ENCODE measurements at places on chromosomes 12 and 14.

DNA sequence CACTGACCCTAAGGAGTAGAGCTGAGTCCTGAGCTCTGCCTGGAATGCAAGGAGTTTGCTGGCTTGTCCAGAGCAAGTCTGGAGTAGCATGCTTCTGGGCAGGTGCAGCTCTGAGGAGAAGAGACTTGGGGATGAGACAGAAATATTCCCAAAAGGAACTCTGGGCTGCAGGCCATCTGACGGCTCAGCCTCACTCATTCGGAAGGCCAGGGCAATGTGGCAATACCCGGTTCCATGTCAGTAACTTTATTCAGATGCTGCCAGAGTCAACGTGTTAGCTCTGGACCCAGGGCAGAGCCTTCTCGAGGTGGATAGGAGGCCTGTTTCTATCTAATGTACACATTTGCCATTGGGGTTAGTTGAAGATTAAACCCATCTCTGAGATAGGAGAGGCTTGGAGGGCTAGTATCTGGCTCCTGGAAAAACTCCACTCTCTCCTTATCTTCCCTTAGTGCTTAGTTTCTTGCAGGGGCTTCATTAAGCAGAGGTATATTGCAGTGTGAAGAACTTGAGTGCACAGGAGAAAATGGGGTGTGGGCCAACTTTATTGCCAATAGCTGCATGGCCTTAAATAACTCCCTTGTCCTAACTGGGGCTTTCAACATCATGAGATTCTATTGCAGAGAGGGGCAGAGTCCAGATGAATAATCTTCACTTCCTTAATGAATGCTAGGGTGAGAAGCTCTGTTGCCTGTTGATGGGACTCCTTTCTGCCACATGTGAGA is 65.6 kb downstream of the NTF3 start:
- DNase-seq = no peak

DNA sequence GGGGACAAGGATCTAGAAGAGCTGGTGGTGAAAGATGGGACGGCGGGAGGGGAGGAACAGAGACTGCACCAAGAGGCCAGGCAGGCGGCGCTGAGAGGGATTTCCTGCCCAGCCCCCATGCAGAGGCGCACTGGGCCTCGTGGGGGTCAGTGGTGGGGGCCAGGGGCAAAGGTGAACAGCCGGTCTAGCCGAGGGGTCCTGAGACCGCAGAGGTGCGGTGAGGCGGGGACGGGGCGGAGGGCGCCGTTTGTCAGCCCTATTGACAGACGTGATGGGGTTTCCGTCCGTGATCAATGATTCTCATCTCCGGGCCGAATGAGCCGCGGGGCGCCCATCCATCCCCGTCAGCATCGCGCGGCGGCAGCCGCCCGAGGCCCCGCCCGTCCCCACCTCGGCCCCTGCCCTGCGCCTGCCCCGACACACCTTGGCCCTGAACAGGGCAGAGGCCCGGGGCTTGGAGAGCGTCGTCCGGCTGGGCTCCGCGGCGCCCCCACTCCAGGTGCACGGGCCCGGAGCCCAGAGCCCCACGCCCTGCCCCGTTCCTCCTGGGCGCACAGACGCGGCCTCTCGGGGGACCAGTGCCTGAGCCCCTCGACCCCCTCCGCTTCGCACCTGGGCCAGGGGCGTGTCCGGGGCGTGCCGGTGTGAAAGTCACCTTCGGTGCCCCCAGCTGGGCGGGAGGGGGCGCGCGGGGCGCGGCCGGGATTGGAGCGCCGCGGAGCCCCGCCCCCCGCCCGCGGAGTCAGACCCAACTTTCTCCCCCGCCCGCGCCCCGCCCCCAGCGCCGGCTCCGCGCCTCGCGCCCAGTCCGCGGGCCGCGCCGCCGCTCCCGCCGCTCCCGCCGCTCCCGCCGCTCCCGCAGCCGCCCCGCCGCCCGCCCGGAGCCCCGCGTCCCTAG is at the start of gene NXPH4:
Gene NXPH4 (plus strand): TSS at position 781 of the 898 bp plus-strand sequence. CDS start 176 bp downstream, outside the sequence.
- no peak for DNase-seq

GRCh38 chr14:54881761-54882401 is 20.7 kb downstream of the GCH1 start:
- DNase-seq = peak; percentile 34

GRCh38 chr12:10867381-10867780 is 16.7 kb downstream of the PRH1 start:
- DNase-seq = no peak

GRCh38 chr12:2336409-2336829 is 283.6 kb downstream of the CACNA1C start:
- no peak for DNase-seq

DNA sequence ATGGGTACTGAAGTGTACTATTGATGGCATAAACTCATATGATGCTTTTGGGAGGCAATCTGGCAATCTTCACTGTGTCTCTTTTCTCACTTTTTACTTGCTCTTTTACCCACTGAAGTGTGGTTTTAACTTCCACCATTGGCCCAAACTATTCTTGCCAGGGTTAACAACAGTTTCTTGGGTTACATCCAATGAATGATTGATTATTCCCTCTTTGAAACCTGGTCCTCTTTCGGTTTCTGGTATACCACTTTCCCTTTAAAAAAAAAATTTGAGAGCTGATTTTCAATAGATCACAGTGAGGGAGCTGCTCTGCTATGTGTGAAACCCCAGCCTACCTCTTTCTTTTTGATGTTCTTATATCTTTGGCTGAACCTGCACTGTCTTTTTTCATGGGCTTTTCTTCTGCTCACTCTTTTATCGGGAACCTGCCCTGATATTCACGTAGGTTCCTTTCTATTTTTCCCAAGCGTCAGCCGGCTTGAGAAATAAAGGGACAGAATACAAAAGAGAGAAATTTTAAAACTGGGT is 56.1 kb upstream of the OR4E1 start:
- DNase-seq = no peak

DNA sequence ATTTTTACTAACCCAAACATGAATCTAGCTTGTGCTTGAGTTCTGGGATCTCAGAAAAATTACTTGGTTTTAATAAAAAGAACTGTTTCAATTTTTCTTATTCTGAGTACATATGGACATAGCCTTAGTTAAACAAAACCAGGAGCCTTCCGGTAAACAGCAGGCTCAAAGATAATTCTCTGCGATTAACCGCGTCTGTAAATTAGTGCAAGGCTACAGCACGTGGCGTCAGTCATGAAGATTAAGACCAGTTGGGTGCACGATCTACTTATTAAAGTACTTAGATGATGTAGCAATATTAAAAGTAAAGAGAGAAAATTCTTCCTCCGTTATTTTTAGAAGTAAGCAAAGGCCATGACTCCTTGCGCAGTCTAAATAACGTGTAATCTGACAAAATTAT is 700 bp downstream of the KCNJ8 start:
- no peak for DNase-seq

- DNase-seq = no peak
These were observed 190.4 kb downstream of the SLC25A21 start for GRCh38 chr14:36981832-36982529.

DNA sequence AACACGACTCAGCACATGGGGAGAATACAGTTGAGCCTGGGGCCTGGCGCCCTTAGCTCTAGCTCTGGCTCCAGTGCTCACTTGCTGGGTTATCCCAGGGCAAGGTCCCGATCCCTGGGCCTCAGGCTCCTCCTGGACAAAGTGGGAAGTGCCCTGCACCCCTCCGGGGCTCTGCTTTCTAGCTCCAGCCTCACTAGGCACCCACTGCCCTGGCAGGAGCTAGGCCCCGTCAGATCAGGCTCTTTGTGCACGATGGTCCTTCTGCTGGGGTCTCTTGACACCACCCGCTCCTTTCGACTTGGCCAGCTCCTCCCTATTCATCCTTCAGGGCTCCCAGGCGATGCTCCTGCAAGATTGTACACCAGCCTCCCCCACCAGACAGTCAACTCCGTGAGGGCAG is 23.4 kb downstream of the NCKAP5L start:
- DNase-seq = no peak

GRCh38 chr12:50188241-50188781 is 21.1 kb upstream of the CERS5 start:
- DNase-seq = no peak

DNA sequence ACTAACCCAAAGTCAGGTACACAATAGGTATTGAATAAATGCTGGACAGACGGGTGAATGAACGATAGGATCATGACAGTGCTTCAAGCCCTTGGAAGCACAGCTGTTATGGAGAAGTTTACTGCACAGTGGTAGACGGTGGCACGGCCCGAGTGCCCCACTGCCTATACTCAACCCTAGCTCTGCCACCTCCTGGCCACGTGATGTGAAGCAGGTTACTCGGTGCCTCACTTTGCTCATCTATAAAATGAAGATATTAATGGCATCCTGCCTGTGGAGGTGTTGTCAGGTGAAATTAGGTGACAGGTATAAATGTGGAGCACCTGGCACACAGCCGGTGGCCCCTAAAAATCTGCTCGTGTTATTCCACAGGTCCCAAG is 5.8 kb downstream of the ASB2 start:
- DNase-seq = peak; percentile 73

- peak; percentile 81 for DNase-seq
These were observed at the start of gene DDHD1 for GRCh38 chr14:53152887-53153701. Gene DDHD1, minus strand, starts transcription at chr14:53153323. Its CDS starts 225 bp downstream, at chr14:53153098.

GRCh38 chr12:3294481-3294911 is 196.5 kb upstream of the PRMT8 start:
- peak; percentile 65 for DNase-seq

DNA sequence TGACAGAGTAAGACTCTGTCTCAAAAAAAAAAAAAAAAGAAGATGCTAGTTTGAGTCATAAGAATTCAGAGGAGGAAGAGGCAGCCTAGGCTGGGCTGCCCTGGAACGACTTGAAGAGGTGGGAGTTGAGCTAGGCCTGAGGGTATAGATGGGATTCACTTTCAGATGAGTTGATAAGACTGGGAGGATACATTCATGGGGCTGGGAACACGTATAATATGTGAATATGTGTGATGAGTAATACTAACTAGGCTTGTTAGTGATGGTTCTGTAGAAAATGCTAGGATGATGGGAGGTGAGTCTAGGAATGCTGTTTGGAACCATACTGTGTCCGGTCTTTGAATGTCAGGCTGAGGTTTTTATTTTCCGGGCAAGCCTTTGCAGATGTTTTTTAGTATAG is 9.0 kb downstream of the PLEKHA5 start:
- no peak for DNase-seq

GRCh38 chr14:20680363-20680762 is 4.0 kb upstream of the RNASE4 start:
- no peak for DNase-seq

DNA sequence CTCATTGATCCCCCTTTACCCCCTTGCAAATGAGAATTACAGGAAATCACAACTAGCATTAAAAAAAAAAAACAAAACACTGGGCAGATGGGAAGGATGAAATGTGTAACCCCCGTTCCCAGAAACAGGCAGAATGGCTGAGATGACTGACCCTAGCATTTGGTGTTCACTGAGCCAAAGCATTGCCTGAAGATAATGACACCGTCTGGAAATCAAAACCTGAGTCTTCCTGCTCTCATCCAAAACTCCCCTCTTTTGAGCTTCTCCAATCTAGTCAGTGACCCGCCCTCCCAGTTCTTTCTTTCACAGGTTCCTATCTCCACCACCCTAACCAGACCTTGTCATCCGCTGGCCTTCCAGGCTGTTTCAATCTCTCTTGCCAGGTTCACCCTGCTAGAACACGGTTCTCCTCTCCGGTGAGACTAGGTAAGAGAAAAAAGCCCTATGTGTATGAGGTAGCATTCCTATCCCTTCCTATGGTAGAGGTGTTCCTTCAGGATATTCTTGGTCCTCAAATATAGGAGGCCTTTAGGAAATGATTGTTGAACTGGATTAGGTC is 21.3 kb downstream of the SUSD6 start:
- no peak for DNase-seq

- DNase-seq = no peak
These were observed 247.7 kb downstream of the ATP23 start for GRCh38 chr12:58189030-58189429.

GRCh38 chr12:48969833-48970701 is 1.5 kb downstream of the WNT10B start:
- no peak for DNase-seq

DNA sequence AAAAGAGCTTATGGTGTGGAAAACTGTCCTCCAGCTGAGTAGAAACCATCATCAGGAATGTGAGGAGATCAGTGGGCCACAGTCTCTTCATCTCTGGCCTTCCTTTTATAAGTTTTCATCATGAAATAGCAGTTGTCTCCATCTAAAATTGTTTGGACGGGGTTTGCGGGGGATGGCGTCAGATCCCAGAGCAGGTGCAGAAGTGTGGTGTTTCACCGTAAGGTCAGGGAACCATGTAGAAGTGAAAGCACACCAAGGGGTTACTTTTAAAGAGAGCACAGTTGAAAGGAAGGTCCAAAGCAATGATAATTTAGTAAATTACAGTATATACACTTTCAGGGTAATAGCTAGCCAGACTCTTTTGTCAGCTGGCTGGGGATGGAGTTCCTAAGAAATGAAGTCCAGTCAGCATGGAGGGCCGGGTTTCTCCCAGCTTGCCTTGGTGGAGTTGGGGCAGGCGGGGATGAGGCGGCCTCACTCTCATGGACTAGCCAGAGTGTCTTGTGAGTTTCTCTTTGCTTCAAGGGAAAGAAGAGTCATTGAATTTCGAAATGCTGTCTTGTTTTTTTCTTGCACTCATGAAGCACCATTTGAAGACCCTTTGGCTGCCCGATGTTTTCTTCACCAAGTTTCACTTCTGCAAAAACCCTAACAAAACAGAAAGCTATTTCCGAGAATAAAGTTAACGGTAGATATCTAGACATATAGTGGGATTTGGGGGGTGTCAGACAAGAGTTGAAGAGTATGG is 100.6 kb downstream of the ETV6 start:
- DNase-seq = no peak

- no peak for DNase-seq
These were observed 84.3 kb upstream of the OTX2 start for GRCh38 chr14:56894591-56894991.

- DNase-seq = no peak
These were observed 827.7 kb downstream of the TMTC2 start for GRCh38 chr12:83514372-83514771.

DNA sequence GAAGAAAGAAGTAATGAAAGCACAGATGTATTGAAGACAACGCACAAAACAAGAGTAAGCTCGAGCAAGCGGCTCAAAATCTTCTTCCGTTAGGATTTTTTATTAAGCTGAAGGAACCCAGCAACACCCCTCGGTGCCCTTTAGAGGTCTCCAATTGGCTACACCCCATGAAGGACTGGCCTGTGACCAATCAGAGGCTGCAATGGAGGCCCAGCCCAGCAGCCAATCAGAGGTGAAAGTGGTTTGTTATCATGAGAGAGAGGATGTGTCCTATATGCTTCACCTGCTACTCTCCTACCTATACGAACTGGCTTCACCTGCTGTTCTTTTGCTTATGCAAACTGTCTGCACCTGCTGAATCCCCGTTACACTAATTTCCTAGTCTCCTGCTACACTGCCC is 358.8 kb downstream of the C12orf50 start:
- DNase-seq = no peak

GRCh38 chr12:50508414-50508813 is 3.6 kb downstream of the DIP2B start:
- no peak for DNase-seq

Measured in DMS79 treated with DMSO at 0.1 percent for 48 hours (cell line).